Calu3 (cell line): ENCODE measurements at places on chromosomes 1 and 21. TPM values are rescaled to one million over a fixed set of nuclear protein-coding genes. Genes with fewer than 3 reads are reported as not detected.

GRCh38 chr1:26602378-26602959 lies 72.9 kb downstream of the RPS6KA1 start:
- DNase-seq: peak; percentile 45

- no peak for DNase-seq
Measured at GRCh38 chr1:113545210-113545609, 154.9 kb downstream of the MAGI3 start.

- DNase-seq: no peak
Measured at GRCh38 chr1:87299661-87300060, 29.0 kb upstream of the LMO4 start.

DNA sequence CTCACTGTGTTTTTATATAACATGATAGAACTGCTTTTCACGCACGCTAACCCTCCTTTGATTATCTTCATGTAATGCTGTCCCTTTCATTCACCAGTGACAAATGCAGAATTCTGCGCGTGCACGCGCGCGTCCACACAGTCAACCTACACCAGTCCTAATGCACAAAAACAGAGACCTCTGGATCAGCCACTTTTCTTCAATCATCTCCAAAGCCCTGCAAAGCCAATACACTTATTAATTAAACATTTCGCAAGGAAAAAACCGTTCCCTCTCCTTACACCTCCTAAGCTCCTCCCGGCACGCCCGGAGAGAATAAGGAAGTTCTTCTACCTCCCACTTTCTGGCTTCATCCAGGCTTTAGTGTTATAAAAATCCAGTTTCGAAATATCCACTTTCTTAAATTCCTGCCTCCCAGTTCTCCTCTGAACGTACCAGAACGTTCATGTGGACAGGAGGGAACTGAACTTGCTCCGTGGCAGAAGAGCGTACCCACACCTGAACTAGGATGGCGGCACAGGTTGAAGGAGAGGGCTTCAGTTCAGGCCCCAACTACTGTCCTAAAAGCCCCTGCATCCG lies 4.6 kb downstream of the LMX1A start:
- DNase-seq: no peak

GRCh38 chr21:46474382-46474781 lies 15.7 kb downstream of the DIP2A start:
- no peak for DNase-seq

DNA sequence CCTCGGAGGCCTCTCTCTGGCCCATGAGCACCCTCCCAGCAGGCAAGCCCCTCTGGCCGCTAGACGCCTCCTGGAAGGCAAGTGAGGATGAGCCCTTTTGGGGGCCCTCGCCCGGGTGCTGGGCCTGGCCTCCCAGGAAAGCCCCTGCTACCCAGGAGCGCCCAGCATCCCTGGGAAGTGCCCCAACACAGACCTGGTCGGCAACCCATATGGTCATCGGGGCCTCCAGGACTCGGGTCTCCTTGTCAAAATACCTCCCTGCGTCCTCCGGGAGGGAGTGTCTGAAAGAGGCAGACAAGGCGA lies 21.0 kb upstream of the TMEM52 start:
- DNase-seq: no peak

DNA sequence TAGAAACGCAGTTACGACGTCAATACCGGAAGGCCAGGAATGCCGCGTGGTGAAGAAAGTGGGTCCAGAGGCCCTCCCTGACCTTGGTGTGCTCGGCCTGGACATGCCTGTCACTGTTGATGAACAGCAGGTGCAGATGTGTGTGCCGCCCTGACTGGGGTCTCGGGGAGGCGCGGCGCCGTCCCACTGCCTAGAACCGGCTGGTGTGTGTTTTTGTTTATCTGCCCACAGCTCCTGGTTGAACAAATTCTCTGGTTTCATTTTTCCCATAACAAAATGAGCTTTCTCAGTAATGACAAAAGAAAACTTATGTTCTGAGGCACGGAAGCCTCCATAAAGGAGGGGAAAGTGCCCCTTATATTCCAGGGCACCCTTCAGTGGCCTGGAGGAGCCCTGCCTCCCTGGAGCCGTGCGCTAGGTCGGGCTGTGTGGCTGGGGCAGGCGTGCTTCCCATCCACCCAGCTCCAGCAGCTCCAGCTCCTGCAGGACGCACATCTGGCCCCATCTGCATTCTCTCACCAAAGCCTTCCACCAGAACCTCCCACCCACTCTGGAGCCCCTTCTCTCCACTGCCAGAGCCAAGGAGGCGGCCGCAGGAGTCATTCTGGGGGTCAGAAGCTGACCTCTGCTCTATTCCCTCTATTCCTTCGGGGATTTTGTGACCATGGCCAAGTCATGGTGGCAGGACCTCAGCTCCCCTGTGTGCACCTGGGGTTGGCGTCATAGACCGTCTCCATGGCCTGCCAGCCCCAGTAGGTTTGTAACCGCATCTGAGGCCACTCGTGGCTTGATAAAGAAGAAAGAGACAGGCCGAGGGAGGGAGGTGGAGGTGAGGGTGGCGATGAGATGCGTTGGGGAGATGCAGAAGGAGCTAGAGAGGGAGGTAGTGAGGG lies 20.1 kb upstream of the COL18A1 start:
- no peak for DNase-seq

GRCh38 chr1:230328342-230329015 lies 97.7 kb downstream of the PGBD5 start:
- no peak for DNase-seq

GRCh38 chr1:229432116-229432461 lies 1.8 kb downstream of the ACTA1 start:
- DNase-seq: no peak

- no peak for DNase-seq
Measured at GRCh38 chr1:17148950-17149608, 29.8 kb upstream of the PADI2 start.

DNA sequence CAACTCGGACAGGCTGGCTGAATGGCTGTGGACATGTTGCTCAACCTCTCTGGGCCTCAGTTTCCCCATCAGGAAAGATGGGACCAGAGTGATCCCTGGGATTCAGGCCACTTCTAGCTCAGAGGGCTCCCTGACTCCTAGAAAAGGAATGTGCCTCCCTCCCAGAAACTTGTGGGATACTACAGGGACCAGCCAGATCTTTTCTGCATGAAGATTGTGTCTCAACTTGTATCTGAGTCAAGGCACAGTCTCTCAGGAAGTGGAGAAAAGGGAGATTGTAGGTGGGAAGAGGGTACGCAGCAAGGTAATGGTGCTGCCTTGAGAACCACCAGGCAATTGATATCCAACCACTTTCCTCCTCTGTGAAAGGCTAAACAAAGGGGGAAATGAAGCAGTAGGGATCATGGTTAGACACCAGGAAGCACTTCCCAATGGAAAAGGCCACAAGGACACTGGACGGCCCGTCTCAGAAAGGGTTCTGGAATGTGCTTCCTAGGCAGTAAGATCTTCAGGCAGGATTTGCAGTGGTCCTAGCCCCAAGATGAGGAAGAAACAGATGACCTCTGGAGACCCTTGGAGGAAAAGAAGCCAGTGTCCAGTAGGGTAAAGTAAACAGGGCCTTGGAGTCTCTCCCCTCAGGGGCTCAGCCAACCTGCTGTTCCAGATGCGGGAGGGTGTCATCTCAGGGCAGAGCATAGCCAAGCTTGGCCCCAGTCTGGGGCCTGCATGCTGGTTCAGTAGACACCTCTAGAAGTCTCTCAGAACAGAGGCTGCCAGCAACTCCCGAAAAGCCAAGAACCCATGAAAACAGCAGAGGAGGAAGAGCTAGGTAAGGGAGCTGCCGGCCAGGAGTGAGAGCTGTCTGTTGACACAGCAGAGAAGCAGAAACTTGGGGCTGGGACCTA lies 16.8 kb downstream of the IFFO2 start:
- no peak for DNase-seq

DNA sequence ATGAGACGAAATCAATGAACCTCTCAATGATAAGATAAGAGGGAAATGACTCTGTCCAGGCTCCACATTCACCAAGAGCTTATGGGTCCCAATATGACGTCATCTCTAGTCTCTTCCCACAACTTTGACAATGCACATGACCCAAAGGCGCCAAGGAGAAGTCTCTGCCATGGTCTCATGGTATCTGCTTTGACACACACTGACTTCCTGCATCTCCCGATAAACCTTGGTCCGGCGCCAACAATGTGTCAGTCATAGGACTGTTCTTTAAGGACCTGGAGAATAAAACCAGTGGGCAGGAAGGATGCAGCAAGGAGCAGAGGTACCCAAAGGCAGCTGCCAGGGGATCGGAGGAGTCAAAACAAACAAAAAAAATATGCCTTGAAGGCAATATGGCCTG lies 46.9 kb upstream of the TMEM51 start:
- DNase-seq: peak; percentile 24

DNA sequence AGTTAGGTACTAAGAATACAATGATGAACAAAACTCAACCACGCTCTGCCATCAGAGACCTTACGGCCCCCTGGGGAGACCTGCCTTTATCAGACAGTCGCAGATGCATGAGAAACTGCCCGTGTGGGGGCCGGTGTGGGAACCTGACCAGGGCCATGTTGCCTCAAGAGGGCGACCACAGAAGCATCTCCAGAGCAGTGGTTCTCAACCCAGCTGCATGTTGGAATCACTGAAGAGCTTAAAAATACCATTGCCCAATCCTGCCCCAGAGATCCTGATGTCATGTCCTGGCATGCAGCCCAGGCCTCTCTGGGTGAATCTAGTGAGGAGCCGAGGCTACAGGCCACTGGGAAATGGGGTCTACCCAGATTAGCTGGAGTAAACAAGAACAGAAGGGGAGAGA lies 108.7 kb downstream of the PRDM2 start:
- DNase-seq: no peak

GRCh38 chr1:68175621-68176398 lies 56.5 kb downstream of the WLS start:
- peak; percentile 63 for DNase-seq

DNA sequence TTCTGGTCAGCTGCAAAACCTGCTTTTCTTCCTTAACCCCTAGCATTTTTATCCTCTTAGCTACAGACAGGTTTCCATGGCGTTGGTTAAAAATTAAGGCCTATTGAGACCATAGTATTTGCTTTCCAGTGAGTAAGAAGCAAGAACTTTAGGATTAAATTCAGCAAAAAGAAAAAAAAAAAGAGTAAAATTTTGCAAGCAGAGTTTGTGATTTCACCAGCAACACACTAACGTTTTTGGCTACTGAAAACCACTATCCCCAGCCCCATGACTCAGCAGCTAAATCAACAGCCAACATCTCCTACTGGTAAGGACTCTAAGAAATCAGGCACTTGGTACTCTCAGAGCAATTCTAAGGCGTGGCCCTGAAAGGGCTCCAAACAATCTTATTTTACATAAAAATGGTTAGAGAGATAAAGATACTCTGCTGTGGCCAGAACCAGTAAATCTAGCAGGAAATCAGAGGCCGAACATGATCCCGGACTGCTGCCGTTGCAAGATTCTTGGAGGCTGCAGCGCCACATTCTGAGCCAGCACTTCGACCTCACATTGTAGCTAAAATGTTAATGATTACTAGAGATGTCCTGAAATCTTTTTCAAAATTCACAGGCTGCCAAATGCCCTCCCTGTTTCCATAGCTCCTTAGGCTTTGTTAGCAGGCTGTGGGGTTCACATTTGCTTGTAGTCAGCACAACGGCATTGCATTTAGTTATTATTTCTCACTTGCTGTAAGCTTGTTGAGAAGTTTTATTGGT lies 1.6 kb upstream of the ENO1 start:
- DNase-seq: peak; percentile 45

DNA sequence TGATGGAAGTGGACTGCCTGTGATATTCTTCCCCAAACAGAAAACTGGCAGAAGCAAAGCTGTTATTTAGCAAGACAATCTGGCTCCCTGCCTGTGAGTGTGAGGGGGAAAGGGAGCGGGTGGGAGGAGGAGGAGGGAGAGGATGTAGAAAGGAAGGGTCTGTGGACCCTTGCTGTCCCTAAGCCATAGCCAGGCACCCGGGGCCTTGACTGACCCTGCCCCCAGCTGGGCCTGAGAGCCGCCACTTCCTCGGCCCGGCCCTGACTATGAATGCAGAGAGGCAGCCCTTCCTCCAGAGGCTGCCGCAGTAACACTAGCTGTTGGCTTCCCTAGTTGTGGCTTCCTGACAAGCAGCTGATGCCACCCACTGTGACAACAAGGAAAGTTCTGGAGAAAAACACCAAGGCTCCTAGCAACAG lies 13.9 kb downstream of the PLA2G2F start:
- DNase-seq: no peak

DNA sequence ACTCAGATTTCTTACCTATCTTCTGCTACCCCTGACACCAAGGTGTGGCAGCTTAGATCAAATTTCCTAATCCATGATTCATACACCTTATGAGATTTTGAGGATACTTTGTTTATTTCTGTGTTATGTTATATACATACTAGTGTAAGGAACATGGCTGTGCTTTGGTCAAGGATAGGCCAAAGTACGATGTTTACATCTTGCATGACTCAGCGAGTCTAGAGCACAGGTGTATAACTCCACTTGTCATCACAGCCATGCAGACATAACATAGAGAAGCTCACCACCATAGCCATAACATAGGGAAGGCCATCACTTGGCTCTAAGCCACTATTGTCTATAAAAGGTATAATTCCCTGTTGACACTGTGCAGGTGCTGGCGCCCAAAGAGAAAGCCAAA lies 61.2 kb downstream of the GBP6 start:
- no peak for DNase-seq

GRCh38 chr1:45730780-45731319 lies 19.6 kb downstream of the IPP start:
- no peak for DNase-seq

DNA sequence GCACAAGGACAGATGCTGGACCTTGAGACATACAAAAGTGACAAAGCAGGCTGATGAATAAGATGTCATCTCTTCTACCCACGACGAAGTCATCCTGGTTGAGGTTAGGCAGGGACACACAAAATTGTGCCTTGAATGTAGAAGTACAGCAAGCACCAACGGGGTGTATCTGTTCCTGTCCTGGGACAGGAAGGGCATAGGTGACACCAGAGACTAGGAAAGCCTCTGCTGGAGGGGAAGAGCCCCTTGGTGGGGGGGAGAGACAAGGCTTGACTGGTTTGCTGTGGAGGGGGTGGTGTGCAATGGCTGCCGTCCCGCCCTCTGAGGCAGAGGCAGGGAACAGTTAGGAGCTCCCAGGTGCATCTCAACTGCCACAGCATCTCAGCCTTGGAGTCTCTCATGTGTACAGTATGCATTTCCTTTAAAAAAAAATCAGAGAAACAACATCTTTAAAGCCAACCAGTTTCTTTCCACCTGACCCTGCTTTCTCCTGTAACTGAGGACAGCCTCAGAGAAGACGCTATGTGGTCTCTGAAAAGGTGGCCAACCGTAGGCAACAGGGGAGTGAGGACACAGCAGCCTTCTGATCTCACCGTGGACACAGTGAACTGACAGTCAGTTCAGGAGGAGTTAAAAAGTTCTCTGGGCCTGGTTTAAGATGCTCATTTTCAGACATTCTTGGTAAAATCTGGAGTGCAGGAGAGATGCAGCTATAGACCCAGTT lies 17.7 kb upstream of the GFI1 start:
- DNase-seq: no peak

The LENEP gene
- 1.1 and 1.5 TPM in 2 replicates for total RNA-seq

The AGMAT gene
- total RNA-seq: 2.5 and 5.2 TPM in 2 replicates

The PTPN7 gene
- not detected in 2 replicates for total RNA-seq

The GSTM5 gene
- total RNA-seq: not detected in 2 replicates

The DCST1 gene
- total RNA-seq: 0.17 TPM in 1 of 2 replicates, not detected in the other

The NFIA gene
- total RNA-seq: 28.3 and 38.6 TPM in 2 replicates

The FCRL2 gene
- 0.14 and 0.47 TPM in 2 replicates for total RNA-seq

The ANGPTL3 gene
- not detected in 2 replicates for total RNA-seq
